ENCODE measurements at places on chromosomes 4 and X.

- no peak for DNase-seq
Observed at GRCh38 chr4:74037076-74037955, 1.2 kb downstream of the CXCL3 start.

DNA sequence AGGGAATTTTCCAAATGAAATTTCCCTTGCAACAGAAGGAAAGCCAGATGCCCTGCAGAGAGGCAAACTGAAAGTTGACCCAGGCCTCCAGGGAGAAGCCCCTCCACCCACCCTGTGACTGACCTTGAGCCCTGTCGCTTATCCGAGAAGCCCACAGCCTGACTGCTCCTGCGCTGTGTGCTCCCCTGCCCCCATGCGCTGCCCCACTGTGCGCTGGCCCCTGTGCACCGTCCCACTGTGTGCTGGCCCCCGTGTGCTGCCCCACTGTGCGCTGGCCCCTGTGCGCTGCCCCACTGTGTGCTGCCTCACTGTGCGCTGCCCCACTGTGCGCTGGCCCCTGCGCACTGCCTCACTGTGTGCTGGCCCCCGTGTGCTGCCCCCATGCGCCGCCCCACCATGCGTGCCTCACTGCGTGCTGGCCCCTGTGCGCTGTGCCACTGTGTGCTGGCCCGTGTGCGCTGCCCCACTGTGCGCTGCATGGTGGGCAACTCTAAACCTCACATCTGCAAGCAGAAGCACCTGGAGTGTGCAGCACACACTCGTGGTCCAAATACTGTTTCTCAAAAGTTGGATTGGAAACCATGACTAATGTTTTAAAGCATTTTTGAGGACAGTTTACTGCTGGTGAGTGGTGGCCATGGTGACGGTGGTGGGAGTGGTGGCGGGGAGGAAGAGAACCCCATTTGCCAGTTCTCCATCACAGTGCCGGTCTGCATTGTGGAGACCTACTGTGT lies 8.3 kb upstream of the GRPEL1 start:
- no peak for DNase-seq

DNA sequence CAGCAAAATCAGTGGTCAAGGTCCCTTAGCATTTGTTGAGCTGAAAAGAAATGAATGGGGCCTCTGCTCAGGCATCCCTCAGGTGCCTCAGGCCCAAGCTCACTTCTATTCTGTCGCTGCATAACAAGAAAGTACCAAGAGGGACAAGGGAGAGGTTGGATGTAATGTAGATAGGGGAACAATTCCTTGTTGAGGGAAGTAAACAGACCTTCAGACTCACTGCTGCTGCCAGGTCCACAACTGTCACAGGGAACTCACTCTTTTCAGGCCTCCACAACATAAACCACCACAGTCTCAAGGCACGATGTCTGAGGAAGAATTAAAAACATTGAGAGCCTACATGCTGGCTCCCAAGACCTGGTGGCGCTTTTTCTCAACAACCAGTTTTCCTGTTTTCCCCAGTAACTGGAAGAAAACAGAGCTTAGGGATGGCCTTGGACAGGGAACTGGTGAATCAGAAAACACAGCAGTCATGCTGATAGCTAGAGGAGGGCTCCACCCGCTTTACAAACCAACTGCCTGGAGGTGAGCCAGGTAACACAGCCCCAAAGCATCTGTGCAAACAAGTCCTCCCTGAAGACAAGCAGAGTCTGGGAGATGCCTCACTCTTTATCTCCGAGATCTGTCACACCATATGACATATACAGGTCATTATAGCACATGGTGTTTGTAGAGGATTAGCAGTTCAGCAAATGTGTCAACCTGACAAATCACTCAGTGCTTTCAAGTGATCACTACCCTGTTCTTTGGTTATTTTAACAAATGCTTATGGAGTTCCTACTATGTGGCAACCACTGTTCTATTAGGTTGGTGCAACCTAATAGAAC lies 14.3 kb upstream of the AWAT1 start:
- DNase-seq: no peak

DNA sequence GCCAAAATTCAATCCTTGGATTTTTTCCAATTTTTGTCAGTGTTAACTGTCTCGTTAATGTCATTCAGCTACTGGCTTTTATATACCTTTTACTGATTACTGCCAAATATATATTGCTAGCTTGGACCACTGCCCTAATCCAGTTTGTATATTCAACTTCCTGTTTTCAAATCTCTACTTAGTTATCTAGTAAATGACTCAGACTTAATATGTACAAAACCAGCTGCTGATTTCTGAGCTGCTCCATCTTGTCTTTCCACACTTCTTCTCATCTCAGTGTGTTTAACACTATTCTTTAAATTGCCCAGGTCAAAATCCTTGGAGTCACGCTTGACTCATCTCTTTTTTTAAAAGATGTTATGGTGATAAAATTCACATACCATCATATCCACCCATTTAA lies 1196.7 kb downstream of the RAPGEF2 start:
- peak; percentile 1 for DNase-seq

DNA sequence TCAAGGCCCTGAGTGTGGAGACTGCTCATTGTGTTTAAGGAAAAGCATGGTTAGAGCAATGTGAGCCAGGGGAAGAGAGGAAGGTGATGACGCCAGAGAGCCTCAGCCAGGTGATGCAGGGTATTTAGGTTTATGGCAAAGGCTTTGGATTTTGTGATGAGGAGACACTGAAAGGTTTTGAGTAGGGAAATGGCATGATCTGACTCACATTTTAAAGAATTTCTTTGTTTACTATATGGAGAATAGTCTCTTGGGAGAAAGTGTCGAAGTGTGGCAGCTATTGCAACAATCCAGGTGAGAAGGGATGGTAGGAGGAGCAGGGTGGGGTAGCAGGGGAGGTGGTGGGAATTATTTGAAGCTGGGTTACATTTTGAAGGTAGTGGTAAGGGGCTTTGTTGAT lies 293.4 kb upstream of the IGFBP7 start:
- DNase-seq: no peak

DNA sequence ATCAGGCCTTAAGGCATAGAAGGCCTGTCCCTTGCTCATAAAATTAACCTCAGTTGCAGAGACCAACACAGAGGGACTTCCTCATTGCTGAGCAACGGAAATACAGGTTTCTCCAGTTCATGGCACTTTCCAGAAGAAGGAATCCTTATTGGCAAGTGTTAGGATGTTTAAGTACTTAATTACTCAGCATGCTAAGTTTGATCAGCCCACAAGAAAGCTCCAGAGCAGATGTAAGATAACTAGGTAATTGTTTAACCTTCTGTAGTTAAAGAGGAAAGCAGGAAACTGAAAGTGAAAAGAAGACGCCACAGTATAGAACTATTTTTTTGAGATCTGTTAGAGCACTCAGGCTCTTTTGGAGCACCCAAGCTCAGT lies 33.5 kb downstream of the SMS start:
- DNase-seq: peak; percentile 80

DNA sequence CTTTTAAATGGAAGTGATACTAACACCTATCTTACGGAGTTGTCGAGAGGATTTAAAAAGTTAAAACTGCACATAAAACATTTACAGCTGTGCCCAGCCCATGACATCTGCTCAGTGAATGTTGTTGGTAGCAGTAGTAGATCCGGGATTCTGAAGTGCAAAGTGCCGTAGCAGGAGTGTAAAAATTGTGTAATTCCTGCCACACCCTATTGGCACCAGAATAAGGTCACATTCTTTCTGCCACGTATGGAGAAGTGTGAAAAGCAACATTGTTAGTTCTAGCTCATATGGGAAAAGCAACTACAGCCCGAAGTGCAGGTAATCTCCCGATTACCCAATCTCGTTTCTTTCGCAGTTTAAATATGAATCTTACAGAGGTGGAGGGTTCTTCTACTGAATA lies 31.2 kb downstream of the PRIMPOL start:
- DNase-seq: no peak

DNA sequence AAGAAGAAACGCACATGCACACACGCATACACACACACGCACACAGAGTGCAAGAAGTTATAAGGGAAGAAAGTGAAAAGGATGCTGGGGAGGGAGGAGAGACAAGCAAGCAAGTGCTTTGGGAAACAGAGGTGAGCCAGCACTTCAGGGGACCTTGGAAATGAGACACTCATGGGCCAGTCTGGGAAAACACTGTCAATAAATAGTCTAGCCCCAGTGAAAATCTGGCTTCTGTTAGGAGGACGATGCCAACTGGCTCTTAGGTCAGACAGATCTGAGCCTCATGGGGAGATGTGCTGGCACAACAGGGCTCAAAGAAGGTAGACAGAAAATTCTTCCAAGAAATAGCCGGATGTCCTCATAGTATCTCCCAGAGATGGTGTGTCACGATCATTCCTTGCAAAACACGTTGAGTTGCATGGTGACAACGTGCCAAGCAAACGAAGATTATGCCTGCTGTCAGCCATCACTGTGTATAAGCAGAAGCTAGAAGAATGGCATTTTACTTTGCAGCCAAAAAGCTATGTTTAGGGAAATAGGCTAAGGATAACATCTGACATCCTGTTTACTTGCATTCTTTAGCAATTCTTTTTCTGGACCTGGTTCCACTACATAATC lies 557 bp upstream of the ARHGEF6 start:
- DNase-seq: no peak

GRCh38 chr4:144302704-144303536 lies 162.4 kb upstream of the GYPA start:
- DNase-seq: no peak

DNA sequence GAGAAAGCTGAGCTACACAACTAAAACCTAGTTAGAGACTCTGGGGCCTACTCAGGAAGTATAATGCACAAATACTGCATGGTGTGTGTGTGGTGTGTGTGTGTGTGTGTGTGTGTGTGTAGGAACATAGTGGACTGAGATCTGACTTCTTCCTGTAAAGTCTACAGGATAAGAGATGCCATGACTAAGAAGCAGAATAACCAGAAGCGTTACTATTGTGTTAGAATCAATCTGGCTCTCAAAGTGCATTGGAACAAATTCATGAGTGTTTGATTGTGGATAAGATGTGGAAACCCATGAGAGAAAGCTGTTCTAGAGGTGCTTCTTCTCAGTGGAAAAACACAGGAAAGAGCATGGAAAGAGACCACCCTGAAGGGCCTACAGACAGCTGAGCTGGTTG lies 302.1 kb downstream of the INPP4B start:
- no peak for DNase-seq

GRCh38 chrX:70497026-70497425 lies 52.4 kb downstream of the DLG3 start:
- DNase-seq: no peak

DNA sequence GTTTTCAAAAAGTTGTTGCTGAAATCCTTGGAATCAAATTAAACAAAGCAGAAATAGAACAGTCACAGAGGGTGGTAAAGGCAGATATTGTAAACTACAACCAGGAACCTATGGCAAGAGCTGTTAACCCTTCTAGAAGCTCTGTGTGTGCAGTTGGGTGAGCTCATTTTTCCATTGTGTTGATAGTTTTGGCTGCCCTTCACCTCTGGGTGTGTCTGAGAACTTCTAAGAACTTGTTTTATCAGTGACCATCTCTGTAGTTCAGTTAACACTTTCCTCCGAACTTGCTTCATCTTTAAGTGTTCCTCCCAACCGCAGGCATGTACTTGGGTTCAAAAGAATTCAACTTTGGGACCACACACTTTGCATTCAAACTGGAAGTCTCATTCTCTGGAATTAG lies 32.7 kb downstream of the RBMX start:
- no peak for DNase-seq

DNA sequence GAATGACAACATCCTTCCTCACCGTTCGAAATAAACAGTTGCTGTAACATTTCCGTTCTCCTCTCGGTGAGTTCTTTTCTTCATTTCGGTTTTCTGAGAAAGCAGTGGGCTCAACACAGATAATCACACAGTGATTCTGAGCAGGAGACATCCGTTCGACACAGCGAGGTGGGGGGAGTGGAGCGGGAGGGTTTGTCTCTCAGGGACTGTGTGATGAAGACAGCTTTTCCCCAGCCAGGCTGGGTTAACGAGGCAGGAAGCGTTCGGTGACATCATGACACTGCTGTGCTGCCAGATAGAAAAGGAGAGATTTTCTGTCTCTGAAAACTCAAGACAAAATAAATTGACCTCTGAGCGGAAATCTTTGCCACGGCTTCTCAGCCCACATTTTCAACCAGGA lies 119.3 kb downstream of the CRLF2 start:
- DNase-seq: no peak

DNA sequence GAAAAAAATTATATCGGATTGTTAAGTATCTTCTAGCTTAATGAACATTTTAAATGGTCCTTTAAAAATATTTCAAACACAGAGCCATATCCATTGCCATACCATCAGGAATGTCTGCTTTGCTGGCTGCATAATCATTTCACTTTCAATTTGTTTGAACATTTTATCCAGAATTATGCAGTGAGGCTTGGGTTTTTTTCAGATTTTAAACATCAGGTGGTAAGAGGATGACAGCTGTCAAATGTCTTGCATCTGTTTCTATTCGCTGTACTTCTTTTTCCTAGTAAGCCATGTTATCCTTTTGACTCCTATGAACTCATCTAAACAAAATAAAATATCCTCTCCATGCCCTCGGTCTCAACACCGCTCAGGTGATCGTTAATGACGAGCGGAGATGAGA lies 802 bp downstream of the RFC1 start:
- no peak for DNase-seq

DNA sequence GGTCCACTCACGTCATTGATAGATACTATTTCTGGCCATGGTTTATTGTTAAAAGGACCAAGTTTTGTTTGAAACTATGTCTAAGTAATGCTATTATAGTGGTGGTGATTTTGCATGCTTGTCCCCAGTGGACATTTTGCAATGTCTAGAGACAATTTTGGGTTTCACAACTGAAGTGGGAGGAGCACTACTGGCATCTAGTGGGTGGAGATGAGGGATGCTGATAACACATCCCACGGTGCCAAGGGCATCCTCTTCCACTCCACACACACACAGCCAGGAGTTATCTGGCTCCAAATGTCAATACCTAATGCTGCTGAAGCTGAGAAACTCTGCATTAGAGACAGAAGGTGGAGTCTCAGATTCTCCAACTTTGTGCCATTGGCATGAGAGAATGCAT lies 131.2 kb downstream of the FRMPD4 start:
- no peak for DNase-seq

DNA sequence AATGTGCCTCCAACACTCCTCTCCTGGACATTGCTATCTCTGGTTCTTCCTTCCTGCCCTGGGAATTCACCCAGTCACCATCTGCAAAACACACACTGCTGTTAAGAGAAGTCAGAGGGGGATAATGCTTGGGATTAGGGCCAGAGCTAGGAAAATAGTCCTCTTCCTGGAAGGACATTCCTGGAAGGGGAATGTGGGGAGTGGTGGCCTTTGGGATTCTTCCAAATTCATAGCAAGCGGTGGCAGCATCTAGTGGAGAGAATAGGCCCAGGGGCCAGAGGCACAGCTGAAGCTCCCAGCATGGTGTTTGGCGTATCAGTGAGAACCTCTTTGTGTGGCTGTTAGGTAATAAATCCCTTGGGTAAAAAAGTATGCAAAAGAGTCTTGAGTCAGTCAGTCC lies 34.3 kb downstream of the SHROOM4 start:
- DNase-seq: no peak

- DNase-seq: peak; percentile 0
Observed at GRCh38 chrX:14235004-14235403, 205.3 kb upstream of the GEMIN8 start.

DNA sequence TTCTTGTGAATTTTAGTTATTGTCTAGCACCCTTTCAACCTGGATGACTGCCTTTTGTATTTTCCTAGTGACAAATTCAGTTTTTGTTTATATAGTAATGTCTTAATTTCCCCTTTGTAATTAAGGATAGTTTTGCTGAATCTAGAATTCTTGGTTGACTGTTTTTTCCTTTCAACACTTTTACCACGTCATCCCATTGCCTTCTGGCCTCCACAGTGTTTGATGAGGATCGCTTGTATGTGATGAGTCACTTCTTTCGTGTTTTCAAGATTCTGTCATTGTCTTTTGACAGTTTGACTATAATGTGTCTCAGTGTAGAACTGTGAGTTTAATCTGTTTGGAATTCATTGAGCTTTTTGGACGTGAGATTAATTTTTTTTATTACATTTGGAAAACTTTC lies 30.1 kb downstream of the KDM6A start:
- peak; percentile 52 for DNase-seq
